NCI-H187 treated with DMSO at 0.1 percent for 48 hours (cell line): ENCODE measurements at places on chromosomes 4 and X.

DNA sequence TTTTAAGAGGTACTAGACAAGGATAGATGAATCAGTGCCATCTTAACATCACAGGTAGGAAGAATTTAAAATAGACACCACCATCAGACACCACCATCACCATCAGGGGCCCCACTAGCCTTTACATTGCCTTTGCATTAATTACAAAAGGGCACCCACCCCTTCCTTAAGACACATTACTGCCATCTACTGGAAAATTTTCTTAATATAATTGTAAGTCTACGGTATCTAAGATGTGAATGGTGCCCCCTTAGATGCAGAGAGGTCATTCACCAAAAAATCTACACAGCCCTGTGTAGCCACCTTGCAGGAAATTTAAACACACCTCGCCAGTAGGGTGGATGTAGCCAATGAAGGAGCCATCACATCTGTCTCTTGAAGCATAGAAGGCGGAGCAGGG, 184.1 kb downstream of the MID1IP1 start:
- DNase-seq: no peak

DNA sequence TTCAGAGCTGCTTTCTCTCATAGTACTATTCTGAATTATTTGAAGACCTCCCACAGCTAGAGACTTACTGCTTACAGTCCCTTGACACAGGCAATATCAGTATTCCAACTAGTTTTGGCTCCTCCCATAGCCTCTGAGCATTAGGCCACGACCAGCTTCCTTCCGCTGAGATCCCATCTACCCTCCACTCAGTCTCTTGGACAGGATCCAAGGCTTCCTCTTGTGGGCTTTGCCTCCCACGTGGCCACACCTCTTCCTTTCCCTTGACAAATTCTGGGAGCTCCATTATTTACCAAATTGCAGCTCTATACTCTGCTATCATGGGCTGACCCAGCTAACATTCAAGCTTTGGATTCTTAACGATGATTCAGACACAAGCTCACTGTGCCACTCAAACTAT, 470.4 kb upstream of the GALNT7 start:
- no peak for DNase-seq

GRCh38 chr4:76882630-76883029, 15.3 kb downstream of the SOWAHB start:
- DNase-seq: no peak

GRCh38 chr4:145613566-145614232, 5.5 kb upstream of the MMAA start:
- DNase-seq: no peak

GRCh38 chr4:47819178-47819577, 18.7 kb downstream of the CORIN start:
- no peak for DNase-seq

DNA sequence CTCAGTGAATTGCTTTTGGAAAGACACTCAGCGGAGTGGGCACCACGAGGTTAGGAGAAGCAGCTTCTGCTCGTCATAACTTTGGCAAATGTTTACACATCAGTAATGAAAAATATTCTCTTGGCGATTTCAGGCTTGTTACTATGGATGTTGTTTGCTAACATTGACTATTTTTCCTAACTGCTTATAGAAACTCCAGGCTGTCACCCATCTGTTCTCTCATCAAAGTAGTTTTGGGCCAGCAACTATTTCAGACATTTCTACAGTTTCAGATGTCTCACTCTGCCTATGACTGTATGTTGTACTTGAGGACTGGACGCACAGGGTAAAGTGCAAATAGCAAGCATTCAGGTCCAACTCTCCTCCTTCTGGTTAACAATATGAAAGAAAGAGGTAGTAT, 346.7 kb downstream of the TRIML1 start:
- no peak for DNase-seq

- no peak for DNase-seq
Observed at GRCh38 chr4:114807357-114807756, 208.8 kb downstream of the UGT8 start.

DNA sequence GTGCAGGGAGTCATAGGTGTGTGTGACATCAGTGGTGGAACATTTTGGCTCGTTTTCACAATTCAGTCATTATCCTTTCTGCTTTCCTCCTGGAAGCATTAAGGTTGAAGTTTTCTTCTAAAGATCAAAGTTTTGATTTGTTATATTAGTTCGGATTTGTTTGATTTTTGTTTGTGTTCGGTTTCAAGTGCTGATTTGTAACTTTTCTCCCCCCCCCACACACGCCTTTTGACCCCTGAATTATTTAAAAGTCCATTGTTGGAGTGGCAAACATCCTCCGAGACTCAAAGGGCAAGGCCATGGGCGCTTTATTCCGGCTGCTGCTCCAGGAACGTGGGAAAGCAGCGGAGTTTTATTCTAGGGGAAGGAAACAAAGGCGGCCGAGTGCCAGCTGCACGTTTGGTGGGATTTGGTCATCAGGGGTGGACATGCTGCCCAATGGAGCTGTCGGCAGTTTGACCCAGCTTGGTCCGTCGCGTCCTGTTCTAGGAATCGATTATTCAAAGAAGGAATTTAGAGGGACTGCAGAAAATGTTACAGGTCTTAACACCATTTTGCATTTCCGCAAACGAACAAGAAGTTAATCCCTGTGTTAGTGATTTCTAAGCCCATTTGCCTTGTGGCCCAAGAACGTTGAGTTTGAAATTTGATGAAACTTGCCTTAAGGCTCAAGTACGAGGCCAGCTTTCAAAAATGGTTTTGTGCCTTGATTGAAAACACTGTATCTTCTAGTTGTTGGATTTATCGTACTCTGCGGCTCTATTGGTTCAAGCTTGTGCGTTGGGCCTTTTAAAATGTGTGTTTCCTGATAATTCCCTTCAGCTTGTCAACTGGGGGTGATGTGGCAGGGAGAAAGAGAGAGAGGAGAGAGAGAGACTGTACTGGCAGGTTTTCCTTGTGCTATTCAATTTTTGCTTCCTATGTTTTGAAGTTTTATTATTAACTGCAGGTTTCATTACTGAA, 565 bp upstream of the ZNF41 start:
- DNase-seq: no peak

GRCh38 chr4:1208970-1209704, 36.8 kb upstream of the SPON2 start:
- no peak for DNase-seq

GRCh38 chr4:141853091-141853764, 216.8 kb downstream of the IL15 start:
- peak; percentile 0 for DNase-seq

- no peak for DNase-seq
Observed at GRCh38 chr4:78599931-78600375, 48.4 kb downstream of the ANXA3 start.

GRCh38 chr4:53015681-53016080, 153.6 kb downstream of the RASL11B start:
- DNase-seq: no peak
